ENCODE measurements at places on chromosomes 4 and X. TPM values are rescaled to one million over a fixed set of nuclear protein-coding genes. Genes with fewer than 3 reads are reported as not detected.

The OSTC gene
- total RNA-seq = 79.0 TPM

DNA sequence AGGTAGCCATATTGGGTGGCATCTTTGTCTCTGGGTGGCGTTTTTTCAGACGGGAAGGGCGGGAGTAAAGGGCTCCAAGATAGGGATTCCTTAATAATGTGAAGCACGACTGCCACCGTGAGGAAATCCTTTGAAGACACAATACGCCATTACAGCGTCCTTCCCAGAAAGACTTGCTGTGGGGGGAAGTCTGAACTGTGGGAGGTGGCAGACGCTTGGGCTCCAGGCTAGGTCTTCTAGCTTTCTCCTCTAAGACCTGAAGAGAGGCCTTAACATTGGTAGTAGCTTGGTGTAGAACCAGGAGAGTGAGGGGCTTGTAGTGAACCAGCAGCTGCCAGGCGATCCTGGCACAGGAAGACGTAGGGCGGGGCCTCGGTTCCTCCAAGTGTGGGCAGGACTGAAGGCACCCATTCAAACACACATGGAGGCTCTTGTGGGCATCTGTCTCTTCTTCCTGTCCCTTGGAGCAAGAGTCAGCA, 197.3 kb downstream of the OR13H1 start:
- DNase-seq = peak; percentile 79

GRCh38 chrX:37599729-37600128, 28.3 kb downstream of the LANCL3 start:
- DNase-seq = peak; percentile 25

The OFD1 gene
- total RNA-seq = 11.5 TPM

The PGAM4 gene
- total RNA-seq = not detected

- no peak for DNase-seq
Observed at GRCh38 chr4:3223956-3224748, 24.8 kb upstream of the MSANTD1 start.

The ZNF674 gene
- total RNA-seq = 2.0 TPM

DNA sequence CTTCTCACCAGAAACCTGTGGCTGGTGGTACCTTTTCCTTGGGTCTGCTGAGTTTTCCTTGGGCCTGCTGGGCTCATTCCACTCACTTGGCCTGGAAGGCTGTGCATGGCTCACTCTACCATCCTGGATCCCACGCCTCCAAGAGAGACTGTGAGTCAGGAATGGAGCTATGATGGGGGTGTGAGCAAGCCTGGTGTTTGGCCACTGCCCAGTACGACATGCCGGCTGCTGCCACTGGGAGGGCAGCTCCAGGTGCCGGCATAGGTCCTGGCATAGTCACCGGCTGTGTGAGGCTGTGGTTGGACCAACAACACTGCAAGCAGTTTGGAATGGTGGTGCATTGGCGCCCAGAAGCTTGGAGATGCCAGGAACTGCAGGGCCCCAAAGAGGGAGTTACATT, 721.7 kb downstream of the PCDH18 start:
- DNase-seq = no peak

The EDA gene
- total RNA-seq = 2.2 TPM

DNA sequence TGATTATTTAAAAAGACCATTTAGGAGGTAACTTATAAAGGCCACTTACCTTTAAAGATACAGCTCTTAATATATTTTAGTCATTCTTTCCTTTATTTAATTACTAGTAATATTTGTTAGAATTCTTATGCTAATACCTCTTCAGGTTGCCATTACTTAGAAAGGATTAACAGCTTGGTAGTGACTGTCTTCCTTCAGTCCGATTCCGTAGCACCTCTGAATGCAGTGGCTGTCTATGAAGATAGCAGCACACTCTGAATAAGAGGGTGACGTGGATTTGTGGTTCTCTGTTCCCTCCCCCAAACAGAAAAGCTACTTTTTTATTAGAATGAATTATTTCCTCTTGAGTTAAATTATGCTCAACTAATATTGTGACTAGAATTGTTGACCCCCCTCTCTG, 92.6 kb upstream of the TENM3 start:
- no peak for DNase-seq

DNA sequence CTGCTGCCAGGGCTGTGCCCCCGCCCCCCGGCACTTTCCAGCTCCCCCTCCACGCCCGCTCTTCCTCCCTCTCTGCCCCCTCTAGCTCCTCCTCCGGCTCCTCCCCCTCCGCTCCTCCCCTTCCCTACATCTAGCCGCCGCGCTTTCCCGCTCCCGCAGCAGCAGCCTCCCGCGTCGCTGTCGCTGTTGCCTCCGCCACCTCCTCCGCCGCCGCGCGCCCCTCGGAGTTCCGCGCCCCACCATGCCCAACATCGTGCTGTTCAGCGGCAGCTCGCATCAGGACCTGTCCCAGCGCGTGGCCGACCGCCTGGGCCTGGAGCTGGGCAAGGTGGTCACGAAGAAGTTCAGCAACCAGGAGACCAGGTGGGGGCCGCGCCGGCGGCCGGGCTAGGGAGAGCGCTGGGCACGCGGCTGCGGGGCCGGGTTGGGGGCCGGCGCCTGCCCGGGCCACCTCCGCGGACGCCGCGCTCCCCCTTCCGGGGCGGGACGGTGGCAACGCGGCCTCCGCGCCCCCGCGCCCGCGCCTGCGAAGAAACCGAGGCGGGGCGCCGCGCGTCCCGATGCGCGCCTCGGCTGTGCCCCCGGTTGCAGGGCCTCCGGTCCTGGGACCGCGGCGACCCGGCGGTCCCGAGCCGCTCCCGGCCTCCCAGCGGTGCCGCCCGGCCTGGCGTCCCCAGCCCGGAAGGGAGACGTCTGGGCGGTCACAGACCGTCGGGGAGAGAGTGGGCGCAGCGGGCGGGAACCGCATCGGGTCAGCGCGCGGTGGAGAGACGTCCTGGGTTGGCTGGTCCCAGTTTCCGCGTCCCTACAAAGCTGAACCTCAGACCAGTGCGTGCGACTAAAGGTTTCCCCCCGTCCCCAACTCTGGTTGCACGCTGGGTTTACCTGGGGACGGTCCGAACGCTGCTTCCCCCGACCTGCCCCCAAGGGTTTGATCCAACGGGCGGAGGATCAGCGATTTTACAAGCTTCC, at the start of gene PRPS2:
Gene PRPS2 (plus strand): TSS at position 156 of the 972 bp plus-strand sequence. CDS start 86 bp downstream, at position 242.
- DNase-seq = peak; percentile 79

- DNase-seq = no peak
Observed at GRCh38 chrX:100962811-100963210, 6.7 kb upstream of the ARL13A start.
